ENCODE measurements at places on chromosomes 6 and 20.

- no peak for DNase-seq
Measured at GRCh38 chr6:2147766-2148448, 97.5 kb downstream of the GMDS start.

DNA sequence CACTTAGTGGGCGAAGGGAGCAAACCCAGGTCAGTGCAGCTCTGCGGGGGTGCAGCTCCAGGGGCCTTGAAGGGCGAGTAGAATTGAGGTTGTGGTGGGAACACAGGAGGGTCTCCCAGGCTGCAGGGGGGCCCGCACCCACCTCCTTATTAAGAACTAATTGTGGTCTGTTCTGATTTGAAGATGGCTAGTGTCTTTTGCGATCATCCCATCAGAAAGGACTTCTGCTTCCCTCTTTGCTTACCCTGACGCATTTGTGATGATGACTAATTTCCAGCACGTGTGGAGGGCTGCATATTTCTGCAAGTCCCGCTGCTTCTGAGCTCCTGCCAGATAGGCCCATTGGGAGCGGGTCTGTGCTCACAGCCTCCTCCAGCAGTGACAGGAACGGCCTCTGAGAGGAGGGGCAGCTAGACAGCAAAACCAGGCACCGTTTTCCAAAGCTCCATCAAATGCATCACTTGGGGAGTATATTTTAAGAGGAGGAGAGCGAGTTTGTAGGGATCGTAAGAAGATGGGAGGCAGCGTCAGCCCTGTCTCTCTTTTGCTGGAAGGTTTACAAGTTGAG lies 268.9 kb downstream of the CDH4 start:
- no peak for DNase-seq

- DNase-seq, result no peak
Measured at GRCh38 chr20:51574248-51575033, 31.9 kb upstream of the NFATC2 start.

DNA sequence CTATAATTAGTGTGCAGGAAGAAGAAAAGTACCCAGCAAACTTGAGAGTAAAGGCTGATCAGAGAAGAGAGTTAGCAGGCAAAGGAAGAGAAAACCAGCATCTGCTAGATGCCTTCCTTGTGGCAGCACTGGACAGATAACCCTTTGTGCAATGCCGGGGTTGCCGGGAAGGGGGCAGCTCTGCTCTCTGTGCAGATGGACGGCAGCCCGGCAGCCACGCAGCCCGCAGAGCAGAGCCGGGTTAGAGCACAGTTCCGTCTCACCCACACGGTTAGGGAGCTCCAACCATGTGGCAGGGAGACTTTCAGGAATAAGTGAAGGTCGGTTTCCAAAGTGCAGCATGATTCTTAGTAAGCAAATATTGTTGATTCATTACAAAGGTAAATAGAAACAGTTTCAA lies 80.0 kb upstream of the RPS6KA2 start:
- no peak for DNase-seq

- no peak for DNase-seq
Measured at GRCh38 chr6:90294989-90295853, 1.4 kb downstream of the BACH2 start.

- no peak for DNase-seq
Measured at GRCh38 chr6:8879334-8879733, 444.0 kb upstream of the SLC35B3 start.

GRCh38 chr20:52746190-52746589 lies 226.0 kb upstream of the TSHZ2 start:
- DNase-seq, result no peak

DNA sequence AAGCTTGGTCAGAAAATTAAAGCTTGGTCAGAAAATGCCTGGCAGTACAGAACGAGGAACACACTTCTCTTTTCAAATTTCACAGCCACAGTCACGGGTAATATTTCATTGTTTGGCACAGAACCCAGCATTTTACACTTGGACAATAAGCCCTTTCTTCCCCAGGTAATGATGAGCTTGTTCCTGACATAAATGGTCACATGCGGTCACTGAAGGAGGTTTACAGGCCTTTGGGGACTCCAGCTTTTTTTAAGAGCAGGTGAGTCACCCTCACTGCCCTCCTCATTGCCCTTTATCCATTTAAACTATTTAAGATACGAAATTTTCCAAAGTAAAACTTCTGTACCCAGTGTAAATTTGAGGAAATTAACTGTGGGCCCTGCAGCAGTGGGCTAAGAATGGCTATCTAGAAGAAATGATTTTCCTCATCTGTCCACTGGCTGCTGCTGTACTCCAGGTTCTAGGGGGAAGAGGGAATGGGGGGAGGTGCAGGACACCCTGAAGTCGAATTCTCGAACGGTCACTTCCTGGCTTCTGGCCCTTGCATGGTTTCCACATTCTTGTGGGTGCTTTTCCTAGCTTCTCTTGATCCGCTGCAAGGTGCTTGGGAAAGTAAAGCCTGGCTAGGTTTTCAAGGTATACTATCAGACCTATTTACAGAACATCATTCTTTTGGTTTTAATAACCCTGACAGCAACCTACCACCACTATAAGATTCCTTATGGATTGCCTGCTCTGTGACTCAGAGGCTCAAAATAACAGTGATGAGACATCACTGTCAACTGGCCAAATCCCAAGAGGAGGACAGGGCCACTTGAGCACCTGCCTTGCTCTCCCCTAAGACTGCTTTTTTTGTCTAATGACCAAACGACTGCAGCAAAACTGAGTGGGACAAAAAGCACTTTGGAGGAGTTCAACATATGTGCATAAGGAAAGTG lies 75.8 kb downstream of the PREP start:
- DNase-seq, result no peak

DNA sequence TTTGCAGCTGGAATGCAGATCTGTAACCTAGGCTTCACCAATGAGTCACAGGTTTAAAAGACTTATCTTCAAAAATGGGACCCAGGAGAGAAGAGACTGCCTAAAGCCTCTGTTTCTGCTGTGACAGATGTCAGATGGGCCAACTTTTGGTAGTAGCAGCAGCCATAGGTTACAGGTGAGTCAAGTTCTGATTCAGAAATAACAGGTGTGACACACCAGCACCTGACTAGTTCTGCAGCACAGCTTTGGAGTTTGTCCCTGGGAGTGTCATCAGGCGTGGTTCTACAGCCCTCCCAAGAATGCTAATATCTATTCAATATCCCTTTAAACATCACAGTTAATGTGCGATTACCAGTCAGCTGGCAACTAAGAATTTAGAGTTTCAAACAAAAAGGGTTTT lies 121.9 kb upstream of the BTN3A2 start:
- DNase-seq, result no peak

GRCh38 chr6:76694795-76695194 lies 622.3 kb upstream of the IMPG1 start:
- no peak for DNase-seq

GRCh38 chr6:21773576-21773968 lies 180.0 kb downstream of the SOX4 start:
- DNase-seq, result no peak

DNA sequence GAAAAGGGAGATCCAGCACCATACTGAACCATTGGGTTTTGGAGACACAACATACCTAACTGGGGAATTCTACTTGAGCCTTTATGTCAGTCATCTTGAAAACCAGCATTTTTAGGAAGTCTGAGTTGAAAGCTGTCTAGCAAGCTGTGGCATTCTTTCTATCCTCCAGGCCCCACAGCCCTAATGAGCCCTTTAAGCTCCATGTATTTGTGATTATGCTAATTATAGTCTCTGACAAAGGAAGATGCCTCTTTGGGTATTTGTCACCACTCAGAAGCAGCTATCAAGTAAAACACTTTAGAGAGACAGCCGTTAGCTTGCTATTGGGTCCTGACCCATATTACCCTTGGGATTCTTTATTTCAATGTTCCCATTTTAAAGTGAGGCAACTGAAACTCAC lies 159.5 kb upstream of the MANEA start:
- no peak for DNase-seq

DNA sequence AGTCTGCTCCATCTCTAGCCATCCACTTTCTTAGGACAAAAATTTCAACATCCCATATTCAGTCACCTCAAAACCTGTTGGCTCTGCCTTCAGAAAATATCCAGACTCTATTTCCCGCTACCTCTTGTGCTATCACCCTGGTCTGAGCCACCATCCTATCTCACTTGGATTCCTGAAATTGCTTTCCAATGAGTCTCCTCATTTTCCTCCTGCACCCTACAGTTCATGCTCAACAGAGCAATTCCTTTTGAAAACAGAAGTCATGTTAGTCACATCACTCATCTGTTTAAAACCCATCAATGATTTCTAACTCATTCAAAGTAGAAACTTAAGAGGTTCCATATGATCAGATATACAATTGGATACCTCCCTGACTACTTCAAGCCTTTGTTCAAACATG lies 229.9 kb downstream of the ADGRG6 start:
- DNase-seq, result no peak

DNA sequence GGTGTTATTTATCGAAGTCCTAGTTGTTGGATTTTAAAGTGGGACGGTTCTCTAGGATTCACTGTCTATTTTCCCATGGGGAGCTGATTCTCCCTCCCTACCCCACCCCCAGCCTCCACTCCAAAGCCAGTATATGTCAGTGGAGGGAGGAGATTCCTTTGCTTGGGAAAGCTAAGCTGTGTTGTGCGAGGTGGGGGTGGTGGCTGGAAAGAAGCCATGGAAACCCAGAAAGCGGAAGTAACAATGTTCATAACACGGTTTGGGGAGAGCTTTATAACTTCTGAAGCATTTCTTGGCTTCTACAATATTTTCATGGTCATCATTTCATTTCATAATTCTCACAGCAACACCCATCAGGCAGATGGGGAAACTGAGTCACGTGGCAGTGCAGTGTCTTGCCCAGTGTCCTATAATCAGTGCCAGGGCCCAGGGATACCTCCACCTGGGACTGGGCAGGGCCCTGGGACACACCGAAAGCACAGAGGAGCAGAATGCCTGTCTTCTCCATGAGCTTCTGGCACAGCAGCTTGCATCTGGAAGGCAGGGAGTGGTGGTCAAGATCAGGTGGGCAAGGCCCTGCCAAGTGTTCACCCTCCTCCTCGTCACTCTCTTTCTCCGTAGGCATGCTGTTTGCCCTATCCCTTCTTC lies 4.5 kb downstream of the SUN5 start:
- DNase-seq, result no peak

DNA sequence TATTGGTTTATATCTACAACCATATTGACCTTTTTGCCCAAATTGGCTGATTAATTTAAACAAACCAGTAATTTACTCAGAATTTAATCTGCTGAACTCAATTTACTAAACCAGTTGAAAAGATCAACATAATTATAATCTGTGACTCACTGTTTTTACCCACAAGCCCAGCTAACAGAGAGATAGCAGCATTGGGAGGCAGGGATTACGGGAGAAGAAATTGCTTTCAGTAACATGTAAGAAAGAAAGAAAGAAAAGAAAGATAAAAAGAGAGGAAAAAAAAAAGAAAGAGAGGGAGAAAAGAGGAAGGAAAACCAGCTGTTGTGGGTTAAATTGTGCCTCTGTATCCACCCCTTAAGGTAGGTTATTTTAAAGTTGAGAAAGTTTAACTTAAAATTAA lies 13.3 kb upstream of the RHAG start:
- no peak for DNase-seq

- DNase-seq, result no peak
Measured at GRCh38 chr6:54787825-54788224, 58.7 kb upstream of the FAM83B start.

Measured in GM18507 (cell line).